HFFc6 (cell line): ENCODE measurements at places on chromosomes 3 and 15. TPM values are rescaled to one million over a fixed set of nuclear protein-coding genes. Genes with fewer than 3 reads are reported as not detected.
A peak's percentile ranks its signal among the peaks of the same experiment; 100 is the strongest.

- peak; percentile 9 for DNase-seq
Measured at GRCh38 chr3:143170676-143171075, 51.1 kb downstream of the CHST2 start.

DNA sequence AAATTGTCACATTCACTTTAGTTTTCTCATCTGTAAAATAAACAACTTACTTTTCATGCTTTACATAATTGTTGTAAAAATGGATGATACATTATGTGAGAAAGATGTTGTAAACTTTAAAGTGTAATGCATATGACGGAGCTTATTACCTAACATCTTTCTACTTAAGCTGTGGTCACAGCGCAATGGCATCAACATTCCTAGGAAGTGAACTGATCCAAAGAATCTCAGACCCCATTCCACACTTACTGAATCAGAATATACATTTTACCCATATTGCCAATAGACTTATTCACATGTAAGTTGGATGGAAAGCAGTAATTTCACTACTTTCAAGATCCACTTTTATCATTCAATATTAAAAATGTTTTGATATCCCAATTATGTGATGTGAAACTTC is 497.5 kb downstream of the FGF12 start:
- no peak for DNase-seq

GRCh38 chr3:152328841-152329240 is 60.1 kb downstream of the MBNL1 start:
- peak; percentile 74 for DNase-seq

DNA sequence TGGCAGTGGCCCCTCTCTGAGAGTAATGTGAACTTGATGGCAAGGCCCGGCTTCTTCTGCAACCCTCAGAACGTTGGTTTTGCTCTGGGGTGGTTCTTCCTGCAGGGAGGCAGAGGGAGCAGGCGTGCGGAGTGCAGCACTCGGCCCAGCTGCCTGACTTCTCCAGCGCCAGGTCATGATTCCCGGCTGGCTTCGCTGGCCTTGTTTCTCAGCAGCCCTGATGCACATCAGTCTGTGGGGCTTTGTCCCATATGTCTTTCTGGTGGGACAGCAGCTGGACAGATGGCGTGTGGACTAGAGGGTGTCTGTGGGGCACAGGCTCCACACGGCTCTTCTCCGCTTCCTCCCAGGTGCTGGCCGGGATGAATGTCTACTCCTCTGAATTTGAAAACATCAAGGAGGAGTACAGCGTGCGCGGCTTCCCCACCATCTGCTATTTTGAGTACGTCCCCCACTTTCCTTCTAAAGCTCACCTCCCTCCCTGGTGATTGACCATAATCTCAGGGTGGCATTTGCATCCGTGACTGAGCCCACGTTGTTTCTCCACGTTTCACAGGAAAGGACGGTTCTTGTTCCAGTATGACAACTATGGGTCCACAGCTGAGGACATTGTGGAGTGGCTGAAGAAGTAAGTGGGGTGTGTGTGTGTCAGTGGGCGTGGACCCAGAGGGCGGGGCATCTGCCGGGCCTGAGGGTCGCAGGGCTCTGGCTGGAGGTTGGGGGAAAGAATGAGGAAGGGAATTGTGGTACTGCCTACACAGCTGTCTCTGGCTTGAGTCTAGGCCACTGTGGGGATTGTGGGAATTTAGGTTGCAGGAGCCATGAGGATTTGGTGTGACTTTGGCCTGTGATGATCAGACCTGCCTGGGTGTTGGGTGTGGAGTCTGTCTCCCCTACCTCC is 57.1 kb downstream of the PDIA5 start:
- DNase-seq = no peak

- no peak for DNase-seq
Measured at GRCh38 chr3:159249472-159250174, 447.8 kb downstream of the MFSD1 start.

- DNase-seq = no peak
Measured at GRCh38 chr15:67224889-67225288, 29.6 kb downstream of the AAGAB start.

Gene KNL1
- total RNA-seq = 8.3 to 20.7 TPM (median 16.1 TPM) in 3 replicates

- no peak for DNase-seq
Measured at GRCh38 chr3:56443372-56443771, 24.9 kb downstream of the ERC2 start.

Gene SPSB4
- total RNA-seq = not detected in 3 replicates

Gene CYP1A2
- total RNA-seq = not detected in 3 replicates

- DNase-seq = no peak
Measured at GRCh38 chr15:90059208-90059985, 42.9 kb downstream of the IDH2 start.

DNA sequence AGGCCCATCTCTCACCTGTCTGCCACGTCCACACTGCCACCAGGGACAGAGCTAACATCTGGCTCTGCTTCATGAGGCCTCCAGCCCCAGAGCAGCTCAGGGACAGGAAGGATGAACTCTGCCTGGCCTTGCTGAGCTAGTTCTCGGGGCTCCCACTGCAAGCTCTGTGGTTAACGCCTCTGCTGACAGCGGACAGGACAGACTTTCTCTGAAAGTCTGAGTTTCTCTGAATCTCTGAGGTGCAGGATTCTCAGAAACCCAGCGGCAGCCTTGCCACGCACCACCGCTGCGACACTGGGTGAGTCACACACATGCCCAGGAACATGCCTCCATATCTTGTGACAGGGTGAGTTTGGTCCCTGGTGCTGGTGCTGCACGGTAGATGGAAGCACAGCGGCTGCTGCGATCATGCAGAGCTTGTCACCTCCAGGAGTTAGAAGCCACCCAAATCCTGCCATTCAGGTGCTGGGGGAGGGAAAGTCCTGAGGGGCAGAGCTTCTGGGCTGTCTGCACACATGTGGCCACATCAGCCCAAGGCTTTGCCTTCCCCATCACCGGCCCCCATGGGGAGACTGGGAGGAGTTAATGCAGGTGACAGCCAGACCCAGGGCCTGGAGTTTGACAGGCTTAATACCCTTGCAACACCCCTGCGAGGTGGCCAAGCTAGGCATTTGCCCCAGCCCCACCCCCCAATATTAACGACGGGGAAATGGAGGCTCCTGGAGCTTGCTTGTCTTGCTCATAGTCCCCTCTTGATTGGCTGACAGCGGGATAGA is 267.0 kb downstream of the PLCL2 start:
- no peak for DNase-seq

Gene ALG1L2
- total RNA-seq = 0.32 to 0.35 TPM (median 0.35 TPM) in 3 replicates

DNA sequence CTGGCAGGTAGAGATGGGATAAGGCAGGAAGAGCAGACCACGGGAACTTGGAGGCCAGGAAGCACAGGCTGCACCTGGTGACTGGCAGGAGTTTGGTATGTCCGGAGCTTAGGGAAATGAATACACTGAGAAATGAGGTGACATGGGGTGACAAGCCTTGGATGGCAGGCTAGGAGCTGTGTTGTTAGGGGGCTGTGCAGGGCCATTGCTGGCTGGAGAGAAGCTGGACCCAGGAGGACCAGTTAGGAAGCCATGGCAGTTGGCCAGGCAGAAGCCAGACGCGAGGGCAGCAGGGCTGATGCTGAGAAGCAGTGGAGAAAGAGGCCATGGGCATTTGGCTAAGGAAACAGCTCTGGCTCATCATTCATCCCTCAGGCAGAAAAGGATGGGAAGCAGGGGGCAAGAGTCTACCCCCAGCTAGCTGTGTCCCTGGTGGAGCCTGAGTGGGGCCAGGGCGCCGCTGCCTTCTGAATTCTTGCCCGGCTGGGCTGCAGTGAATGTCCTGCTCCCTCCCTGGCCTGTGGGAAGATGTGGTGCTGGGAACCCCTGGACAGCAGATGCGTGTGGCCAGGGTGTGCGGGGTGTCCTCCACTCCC is 255.8 kb downstream of the FAM43A start:
- DNase-seq = no peak

DNA sequence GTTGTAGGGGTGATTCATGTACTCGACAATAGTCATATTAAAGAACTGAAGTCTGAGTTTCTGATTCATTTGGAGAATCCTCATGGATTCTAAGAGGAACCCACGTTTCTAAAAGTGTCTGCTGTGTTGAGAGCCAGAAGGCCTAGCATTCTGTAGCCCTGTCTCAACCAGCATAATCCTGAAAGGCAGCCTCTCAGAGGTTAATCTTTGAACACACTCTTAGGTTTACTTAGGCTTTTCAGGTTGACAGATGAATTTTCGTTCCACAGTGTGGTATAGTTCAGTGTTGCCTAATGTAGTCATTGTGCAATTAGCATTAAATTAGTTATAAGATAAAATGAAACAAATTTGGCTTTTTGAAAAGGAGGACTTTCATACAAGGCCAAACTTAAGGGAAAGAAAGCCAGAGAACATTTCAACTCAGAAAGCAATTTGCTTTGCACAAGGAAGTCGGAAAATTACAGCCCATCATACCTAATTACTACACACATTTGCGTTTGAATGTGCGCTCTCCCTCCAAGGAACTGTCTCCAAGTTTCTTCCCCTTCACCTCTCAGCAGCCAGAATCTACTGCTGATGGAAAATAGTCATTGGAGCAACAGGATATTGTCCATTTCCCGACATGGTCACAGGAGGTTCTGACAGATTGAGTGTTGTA is 42.0 kb downstream of the AGBL1 start:
- no peak for DNase-seq

- DNase-seq = peak; percentile 27
Measured at GRCh38 chr3:52299879-52300611, 12.4 kb downstream of the GLYCTK start.

GRCh38 chr3:159764490-159765029 is 224.1 kb upstream of the IL12A start:
- no peak for DNase-seq

DNA sequence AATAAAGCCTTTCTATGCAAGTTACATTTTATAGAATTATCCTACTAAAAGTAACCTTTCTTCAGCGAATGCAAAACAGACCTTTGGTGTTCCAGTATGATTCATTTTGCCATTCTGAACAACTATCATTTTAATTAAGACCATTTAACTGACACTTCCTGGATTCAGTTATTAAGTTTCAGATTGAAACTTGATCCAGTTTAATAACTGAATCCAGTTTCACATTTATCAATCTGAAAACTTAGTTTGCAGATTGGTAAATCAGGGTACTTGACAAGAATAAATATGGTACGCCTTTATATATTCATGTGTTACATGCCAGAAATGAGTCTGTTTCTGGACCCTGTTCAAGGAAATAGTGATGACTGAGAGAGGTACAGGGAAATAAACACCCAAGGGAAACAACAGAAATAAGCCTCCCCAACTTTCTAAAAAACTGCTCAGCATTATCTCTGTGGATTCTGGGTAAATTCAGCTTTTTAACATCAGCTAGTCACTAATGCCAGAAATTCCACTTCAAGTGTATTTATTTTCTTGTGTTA is 23.3 kb upstream of the NFKBIZ start:
- DNase-seq = no peak

GRCh38 chr3:43361077-43361476 is 74.7 kb downstream of the SNRK start:
- DNase-seq = no peak

Gene ZBBX
- not detected in 3 replicates for total RNA-seq

DNA sequence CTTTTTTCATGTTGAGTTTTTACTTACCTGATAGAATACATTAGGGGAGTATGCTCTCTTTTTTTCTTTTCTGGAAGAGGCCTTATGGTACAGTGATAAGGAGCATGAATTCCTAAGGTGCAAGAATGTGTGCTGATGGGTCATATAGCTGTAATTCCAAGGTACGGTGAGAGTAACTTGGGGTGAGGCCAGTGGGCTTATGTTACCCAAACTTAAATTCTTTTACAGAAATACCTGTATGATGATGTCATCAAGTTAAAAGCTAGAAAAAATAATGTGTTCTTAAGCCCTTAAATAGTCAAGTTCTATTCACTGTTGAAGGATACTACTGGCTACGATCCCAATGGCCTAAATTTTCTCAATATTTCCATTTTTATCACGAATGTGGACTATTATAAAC is 111.2 kb downstream of the GMPS start:
- no peak for DNase-seq

DNA sequence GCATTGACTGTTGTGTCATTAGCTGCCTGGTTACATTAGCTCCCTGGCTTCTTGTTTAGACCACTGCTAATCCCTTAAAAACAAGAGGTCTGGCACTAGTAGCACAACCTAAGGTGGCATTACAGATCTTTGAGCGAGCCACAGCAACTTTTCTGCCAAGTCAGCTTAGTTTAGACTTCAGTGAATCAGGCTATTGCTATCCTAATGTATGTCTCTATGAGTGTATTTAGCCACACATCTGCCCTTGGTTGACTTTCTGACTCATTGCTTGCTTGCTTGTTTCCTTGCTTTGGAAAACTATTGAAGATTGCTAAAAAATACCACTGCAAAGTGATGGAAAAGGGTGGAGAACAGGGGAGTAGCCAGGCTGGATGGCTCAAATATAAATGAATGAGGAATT is 50.2 kb downstream of the CHP1 start:
- DNase-seq = peak; percentile 90

- no peak for DNase-seq
Measured at GRCh38 chr15:25246641-25247406, 192.0 kb downstream of the UBE3A start.

GRCh38 chr3:142888481-142889211 is at the start of gene PCOLCE2:
Gene PCOLCE2 (minus strand): TSS chr3:142889083. CDS start chr3:142888896, 187 bp downstream.
- DNase-seq = no peak

GRCh38 chr3:128683957-128684356 is 33.3 kb upstream of the RPN1 start:
- DNase-seq = no peak

GRCh38 chr15:22903961-22904534 is 65.6 kb downstream of the NIPA2 start:
- no peak for DNase-seq

Gene LRRC49
- 6.7 to 13.4 TPM (median 6.9 TPM) in 3 replicates for total RNA-seq

GRCh38 chr3:197493049-197493448 is 62.7 kb downstream of the BDH1 start:
- no peak for DNase-seq

Gene ZCWPW2
- 0.64 to 0.94 TPM (median 0.81 TPM) in 3 replicates for total RNA-seq

Gene ZIC4
- 0.28 to 0.57 TPM (median 0.30 TPM) in 3 replicates for total RNA-seq

GRCh38 chr3:27616031-27616430 is 106.1 kb downstream of the EOMES start:
- no peak for DNase-seq

Gene ARGFX
- not detected in 3 replicates for total RNA-seq

GRCh38 chr3:32532434-32532833 is 29.8 kb upstream of the CMTM6 start:
- DNase-seq = no peak

DNA sequence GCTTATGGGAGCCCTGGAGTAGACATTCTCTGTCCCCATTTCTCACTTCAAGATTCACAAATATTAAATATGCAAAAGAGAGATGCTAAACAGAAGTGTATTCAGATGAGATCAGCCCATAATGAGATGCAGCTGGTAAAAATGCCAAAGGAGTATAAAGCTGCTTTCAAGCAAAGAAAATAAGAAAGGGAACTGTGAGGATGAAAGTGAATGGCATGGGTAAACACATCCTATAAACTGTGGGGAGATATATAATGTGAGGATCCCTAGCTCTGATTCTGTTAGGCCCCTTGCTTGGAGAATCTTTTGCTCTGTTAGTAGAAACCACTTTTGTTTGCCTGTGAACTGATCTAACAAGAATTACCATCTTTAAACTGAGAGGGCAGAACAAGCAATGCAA is 396.6 kb downstream of the SOX2 start:
- DNase-seq = no peak

- no peak for DNase-seq
Measured at GRCh38 chr3:4758957-4759656, 220.1 kb upstream of the BHLHE40 start.

Gene MEIS2
- total RNA-seq = 27.2 to 44.9 TPM (median 35.1 TPM) in 3 replicates
